Renal pelvis (tissue), 12 donors: ENCODE measurements at places on chromosomes 1 and 21.

DNA sequence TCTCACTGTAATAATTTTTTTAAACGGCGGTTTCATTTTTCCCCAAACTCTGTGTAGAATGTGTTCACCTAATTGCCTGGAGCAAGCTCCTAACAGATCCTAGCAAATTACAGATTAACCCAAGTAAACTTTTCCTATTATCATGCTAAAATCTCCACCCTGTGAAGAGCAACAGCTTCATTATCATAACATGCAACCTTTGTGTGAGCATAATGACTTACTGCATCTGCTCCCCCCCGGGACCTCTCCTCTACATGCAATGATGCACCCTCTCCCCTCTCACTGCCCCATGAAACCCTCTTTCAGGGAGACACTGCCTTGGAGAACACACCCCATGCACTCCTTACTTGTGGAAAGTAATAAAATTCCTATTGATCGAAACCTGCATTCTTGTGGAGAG is 717.0 kb upstream of the TMPRSS15 start:
- DNase-seq: no peak

- no peak for DNase-seq
These were observed 24.2 kb downstream of the POFUT2 start for GRCh38 chr21:45263534-45263933.

DNA sequence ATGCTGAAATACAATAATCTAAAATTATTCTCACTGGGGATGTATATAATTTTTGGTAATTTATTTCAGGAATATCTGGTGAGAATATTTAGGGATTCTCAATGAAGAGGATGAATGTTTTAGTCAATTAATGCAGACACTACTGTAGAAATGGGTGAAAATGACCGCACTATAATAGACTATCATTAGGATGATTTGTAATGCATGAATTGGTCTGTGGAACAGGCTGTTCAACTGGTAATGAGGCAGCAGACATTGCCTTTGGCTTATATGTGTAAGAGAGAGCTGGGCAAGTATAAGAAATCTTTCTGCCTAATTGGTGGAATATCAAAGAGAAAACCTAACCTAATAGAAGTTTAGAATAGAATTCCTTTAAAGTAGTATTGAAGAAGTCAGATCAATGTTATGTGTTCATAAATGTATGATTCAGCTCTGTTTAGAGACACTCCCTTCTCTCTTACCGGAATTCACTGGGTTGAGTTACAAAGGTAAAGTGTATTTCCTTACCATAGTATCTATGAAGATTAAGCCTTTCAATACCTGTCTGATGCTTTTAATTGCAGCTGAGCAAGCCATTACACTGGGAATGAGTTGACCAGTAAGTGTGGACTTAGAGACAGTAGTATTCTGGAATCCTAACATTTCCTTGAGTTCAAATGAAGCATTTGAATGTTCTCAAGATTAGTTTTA is 274.5 kb downstream of the S1PR1 start:
- DNase-seq: no peak

- DNase-seq: no peak
These were observed 54.6 kb downstream of the CASQ2 start for GRCh38 chr1:115713906-115714305.

GRCh38 chr1:207649210-207649753 is 4.3 kb downstream of the CR1L start:
- no peak for DNase-seq
